ENCODE measurements at places on chromosomes 12 and 14. TPM values are rescaled to one million over a fixed set of nuclear protein-coding genes. Genes with fewer than 3 reads are reported as not detected.

DNA sequence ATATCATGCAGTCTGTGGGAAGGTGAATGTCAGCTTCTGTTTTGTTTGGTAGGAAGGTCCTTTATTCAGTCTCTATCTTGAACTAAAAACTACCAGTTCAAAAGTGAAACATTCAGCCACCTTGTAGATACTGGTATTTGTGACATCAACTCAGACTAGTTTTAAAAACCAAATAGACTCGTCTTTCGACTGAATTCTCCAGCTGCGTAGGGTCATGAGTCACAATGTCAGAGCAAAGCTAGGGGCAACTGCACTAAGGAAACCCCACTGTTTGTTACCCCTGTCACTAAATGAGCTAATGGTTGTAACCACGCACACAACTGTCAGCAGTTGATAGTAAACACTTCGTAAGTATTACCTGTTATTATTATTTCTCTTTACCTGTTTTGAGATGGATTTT is 144.6 kb downstream of the PRIMA1 start:
- DNase-seq: no peak

- no peak for DNase-seq
These were observed 2.1 kb downstream of the OR6C70 start for GRCh38 chr12:55467836-55468235.

- no peak for DNase-seq
These were observed 1.4 kb upstream of the TRMT61A start for GRCh38 chr14:103527408-103528145.

DNA sequence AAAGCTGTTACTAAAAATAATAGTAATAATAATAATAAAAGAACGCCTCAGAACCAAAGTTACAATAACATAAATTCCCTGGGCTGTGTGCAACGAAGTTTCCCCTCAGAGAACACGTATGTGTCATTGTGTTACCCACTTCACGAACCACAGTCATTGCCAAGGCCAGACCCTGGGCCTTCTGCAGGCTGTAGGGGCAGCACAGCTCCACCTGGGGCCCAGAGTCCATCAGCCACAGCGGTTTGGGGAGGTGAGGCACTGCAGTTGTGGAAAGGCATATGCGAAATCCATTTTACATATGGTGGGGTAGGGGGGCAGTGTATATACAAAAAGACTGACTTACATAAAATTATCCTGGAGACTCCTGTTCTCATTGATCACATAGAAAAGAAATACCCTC is 56.1 kb downstream of the ESR2 start:
- no peak for DNase-seq

DNA sequence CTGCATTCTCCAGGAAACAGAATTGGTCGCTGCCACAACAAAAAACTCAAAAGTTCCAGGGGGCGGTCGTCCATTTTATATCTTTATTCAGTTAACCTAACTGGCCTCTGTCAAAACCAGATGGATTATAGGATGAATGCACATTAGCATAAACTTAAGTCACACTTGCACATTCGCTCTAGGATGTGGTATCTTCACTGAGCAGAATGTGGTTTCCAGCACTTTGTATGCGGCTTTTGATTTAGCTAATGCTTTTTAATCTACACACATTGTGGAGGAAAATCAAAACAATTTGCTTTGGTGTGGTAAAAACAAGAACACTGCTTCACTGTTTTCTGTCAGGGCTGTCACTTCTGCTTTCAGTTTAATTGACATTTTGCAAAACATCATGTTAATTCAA is 4.5 kb downstream of the TAS2R50 start:
- no peak for DNase-seq

DNA sequence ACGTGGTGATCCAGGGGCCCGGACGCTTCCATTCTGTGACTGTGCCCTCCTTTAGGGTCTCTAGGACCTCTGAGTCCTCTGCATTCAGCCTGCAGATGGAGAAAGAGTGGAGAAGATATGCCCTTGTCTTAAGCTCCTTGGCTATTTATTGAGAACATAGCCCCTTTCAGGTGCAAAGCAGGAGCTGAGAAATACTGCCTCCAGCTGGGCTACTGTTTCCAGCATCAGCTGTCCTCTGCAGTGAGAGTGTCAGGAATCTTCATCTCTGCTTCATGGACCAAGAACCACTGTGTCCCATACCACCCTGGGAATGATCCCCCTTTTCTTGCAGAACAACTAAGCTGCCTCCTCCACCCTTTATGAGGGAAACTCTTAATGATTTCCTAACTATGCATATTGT is 47.8 kb upstream of the CEP83 start:
- DNase-seq: no peak

DNA sequence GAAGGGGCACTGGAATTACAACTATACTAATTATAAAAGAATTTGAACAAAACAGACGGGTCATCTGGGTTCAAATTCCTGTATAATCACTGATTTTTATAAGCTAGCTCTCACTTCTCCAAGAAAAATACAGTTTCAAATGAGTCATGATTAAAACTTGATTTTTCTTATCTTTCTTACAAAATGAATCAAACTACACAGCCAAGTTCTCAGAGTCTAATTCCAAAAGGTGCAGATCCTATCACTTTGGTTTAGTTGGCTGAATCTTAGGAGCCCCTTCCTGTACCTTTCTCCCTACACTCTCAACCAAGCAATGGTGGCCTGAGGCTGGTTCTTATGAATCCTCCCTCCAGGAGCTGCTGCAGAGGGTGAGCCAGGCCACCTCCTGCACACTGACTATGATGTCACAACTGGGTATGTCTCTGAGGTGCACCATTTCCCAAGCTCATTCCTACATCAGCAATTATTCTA is 43.8 kb upstream of the BMP4 start:
- DNase-seq: no peak

GRCh38 chr12:124184456-124184855 is 110.4 kb upstream of the RFLNA start:
- DNase-seq: peak; percentile 16

DNA sequence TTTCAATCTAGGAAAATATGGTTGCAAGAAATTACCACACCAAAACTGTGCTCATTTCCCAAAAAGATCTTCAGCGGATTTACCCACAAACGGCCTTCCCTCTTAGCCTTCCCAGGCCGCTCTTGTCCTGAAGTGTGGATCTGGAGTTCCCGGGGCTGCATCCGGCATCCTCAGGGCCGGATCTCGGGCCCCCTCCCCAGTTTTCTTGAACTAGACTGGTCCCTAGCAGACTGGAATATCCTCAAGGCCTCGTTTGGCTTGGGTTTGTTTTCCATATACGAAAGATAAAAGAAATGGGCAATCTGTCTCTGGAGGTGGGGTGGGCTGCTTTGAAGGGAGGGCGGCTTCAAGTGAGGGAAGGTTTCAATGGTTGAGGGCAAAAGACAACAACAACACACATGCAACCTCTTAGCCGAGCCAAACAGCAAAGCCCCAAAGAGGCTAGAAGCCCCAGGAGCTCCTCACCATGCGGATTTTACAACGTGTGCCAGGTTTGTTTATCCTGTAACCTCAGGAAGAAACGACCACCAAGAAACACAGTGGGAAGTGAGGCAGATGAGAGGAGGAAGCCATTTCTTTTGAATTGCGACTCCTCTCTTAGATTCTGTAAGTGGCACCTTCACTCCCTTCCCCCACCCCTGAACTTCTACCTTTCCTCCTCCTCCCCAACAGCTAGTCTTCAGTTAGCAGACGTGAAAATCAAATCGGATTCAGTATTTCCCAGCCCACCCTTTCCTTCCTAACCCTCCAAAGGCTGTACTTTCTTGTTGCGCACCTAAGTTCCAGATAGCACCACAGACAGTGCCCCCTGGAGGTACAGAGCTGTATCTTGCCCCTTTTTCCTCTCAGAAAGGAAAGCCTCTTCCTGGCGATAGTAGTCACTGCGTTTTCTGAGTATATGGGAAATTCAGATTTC is 2.6 kb downstream of the MYF6 start:
- DNase-seq: no peak

DNA sequence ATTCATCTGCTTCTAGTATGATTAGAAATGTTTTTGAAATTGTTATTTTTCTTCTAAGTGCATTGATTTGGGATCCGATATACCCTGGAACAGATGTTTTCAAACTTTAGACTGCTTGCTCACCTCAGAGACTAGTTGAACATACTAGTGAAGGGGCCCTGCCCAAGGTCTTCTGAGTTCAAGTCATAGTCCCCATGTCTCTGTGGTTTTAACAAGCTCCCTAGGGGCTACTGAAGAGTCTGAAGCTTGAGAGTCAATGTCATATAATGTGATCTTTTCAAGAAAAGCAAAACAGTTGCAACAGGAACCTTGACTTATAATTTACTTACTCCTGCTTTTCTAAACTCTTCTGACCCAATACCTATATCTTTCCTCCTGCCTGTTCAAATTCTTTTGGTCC is 7.5 kb upstream of the UBE2N start:
- DNase-seq: no peak

GRCh38 chr14:99125616-99126431 is 146.2 kb downstream of the BCL11B start:
- peak; percentile 41 for DNase-seq

DNA sequence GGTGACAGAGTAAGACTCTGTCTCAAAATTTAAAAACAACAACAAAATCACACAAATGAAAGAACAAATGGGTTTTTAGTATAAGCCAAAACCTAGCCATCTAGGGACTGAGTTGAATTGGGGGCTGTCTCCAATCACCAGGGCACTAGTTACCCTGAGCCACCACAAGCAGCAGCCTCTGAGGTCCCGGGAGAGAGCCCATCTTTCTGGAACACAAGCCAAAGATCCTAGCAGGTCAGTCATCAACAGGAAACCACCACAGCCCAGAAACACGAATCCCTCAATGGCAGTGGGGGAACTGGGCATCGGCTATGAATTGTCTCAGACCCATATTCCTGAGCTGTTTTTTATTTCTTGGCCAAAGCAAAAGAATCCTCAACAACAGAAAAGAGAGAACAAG is 75.3 kb downstream of the KDM2B start:
- DNase-seq: no peak

Gene CIPC
- polyA plus RNA-seq: 5.1 TPM

Gene KIF5A
- 0.13 TPM for polyA plus RNA-seq

Gene MGP
- 292 TPM for polyA plus RNA-seq

Gene MIP
- polyA plus RNA-seq: 0.14 TPM
